Natural killer cell treated with Interleukin-12 subunit alpha and Interleukin-12 subunit beta and Interleukin-15 and Interleukin-18, amount 100 ng/mL, for 72 hours (primary cell): ENCODE measurements at places on chromosomes 6 and 20. TPM values are rescaled to one million over a fixed set of nuclear protein-coding genes. Genes with fewer than 3 reads are reported as not detected.

Gene HLA-DMB
- 17.8 TPM for total RNA-seq

DNA sequence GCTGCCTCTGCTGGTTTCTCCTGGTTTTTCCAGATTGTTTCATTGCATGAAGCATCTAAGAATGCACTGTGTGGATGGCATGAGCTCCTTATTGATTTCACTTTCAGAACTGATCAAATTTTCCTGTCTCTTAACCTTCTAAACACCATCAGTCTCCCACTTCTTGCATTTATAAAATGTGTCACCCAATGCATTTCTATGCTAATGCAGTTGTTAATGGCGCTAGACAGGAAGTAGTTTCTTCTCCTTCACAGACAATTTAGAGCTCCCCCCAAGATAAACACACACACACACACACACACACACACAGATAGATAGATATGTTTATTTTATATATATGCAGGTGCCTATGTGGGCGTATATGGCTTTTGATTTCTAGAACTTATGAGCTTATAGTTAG lies 45.6 kb upstream of the FOXA2 start:
- H3K27ac ChIP-seq, result no peak overlapping the region
- no peaks in the 10 kb centered on the region for H3K36me3 ChIP-seq
- H3K4me3 ChIP-seq, result no peak overlapping the region

DNA sequence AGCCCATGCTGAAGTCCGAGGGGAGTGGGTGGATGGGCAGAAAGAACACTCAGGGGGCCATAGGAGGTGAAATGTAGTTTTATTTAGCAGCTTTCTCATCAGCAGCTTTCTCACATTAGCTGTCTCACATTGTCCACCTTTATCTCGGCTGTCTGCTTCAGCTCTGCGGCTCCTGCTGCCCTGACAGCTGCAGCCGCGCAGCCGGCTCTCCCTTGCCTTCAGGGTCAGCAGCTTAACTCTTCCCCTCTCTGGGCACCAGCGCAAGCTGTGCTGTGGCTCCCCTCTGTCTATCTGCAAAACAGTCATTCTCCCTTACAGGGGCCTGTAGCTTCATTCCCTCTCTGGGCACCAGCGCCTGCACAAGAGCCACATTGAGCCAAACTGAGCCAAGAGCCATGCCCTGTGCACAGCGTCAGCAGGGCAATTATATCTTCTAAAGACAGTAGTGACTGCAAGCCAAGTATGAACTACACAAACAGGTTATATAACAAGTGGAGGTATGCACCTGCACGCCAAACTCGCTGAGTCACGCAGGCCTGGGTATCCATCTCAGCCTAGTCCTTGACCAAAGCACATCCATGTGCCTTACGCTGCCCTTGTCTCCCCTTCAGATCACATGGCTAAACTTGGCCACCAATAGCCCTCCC lies 198.8 kb downstream of the EYA2 start:
- no peak for DNase-seq
- no peak overlapping the region for H3K27ac ChIP-seq
- no peaks in the 10 kb centered on the region for H3K4me1 ChIP-seq
- H3K36me3 ChIP-seq, result no peaks in the 10 kb centered on the region
- peaks cover 25% of the 10 kb centered on the region for H3K27me3 ChIP-seq

GRCh38 chr6:43982084-43982625 lies 145.1 kb downstream of the MRPL14 start:
- DNase-seq, result no peak
- peaks cover 12% of the 10 kb centered on the region for H3K4me1 ChIP-seq
- H3K4me3 ChIP-seq, result no peak overlapping the region
- peaks cover 7% of the 10 kb centered on the region for H3K27me3 ChIP-seq
- no peak overlapping the region for H3K27ac ChIP-seq
